ENCODE measurements at places on chromosomes 1 and 21.
A peak's percentile ranks its signal among the peaks of the same experiment; 100 is the strongest.

GRCh38 chr1:28517649-28517999 is 11.8 kb downstream of the RCC1 start:
- peak overlapping the region; percentile 75 for H3K27ac ChIP-seq
- H3K4me1 ChIP-seq = peaks cover 18% of the 10 kb centered on the region
- H3K4me3 ChIP-seq = peak overlapping the region; percentile 51
- H3K27me3 ChIP-seq = no peaks in the 10 kb centered on the region
- H3K36me3 ChIP-seq = peaks cover 5% of the 10 kb centered on the region

GRCh38 chr1:248688527-248689298 is 13.9 kb downstream of the OR14I1 start:
- H3K4me3 ChIP-seq = no peak overlapping the region
- no peaks in the 10 kb centered on the region for H3K27me3 ChIP-seq
- no peaks in the 10 kb centered on the region for H3K4me1 ChIP-seq
- no peaks in the 10 kb centered on the region for H3K36me3 ChIP-seq
- H3K27ac ChIP-seq = no peak overlapping the region

GRCh38 chr1:231990388-231990787 is 363.8 kb downstream of the DISC1 start:
- H3K4me3 ChIP-seq = no peak overlapping the region
- H3K27ac ChIP-seq = no peak overlapping the region
- no peak for DNase-seq
- no peaks in the 10 kb centered on the region for H3K27me3 ChIP-seq
- H3K4me1 ChIP-seq = no peaks in the 10 kb centered on the region

DNA sequence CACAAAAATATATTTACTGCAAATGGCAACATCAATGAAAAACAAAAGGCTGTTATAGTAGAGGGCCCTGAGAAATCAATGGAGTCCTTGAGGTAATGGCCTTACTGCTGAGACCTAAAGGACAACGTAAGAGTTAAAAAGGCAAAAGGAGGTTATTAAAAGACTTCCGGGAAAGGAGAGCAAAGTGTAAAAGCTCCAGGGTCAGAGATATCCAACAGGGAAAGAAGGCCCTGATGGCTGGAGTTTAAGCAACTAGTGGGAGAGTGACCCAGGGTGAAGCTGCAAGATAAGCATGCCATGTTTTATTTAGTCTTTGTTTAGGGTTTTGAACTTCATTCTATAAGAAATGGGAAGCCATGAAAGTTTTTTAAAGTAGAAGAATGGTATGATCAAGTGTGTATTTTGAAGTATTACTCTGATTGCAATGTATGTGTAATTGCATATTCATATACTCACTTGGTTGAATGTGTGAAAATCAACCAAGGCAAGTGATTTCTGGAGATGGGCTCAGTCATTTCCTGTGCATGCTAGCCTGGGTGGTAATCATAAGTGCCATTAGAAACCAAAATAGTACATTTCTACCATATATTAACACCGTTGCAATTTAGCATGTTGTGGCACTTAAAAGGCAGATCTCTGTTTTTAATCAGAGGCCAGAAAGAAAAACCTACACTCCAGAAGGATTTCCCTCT is 5.3 kb upstream of the DPYD start:
- no peak overlapping the region for H3K27ac ChIP-seq
- peaks cover 8% of the 10 kb centered on the region for H3K4me1 ChIP-seq
- no peak for DNase-seq
- no peak overlapping the region for H3K4me3 ChIP-seq
- H3K36me3 ChIP-seq = no peaks in the 10 kb centered on the region

- H3K27me3 ChIP-seq = no peaks in the 10 kb centered on the region
- H3K4me1 ChIP-seq = no peaks in the 10 kb centered on the region
- DNase-seq = no peak
Observed at GRCh38 chr21:39674801-39675200, 62.1 kb downstream of the B3GALT5 start.

- DNase-seq = no peak
- no peak overlapping the region for H3K4me3 ChIP-seq
- peaks cover 6% of the 10 kb centered on the region for H3K4me1 ChIP-seq
- H3K36me3 ChIP-seq = no peaks in the 10 kb centered on the region
- no peak overlapping the region for H3K27ac ChIP-seq
Observed at GRCh38 chr1:212613440-212614335, 5.1 kb downstream of the ATF3 start.

GRCh38 chr1:157348538-157349480 is 203.5 kb downstream of the FCRL5 start:
- H3K27ac ChIP-seq = no peak overlapping the region
- no peak overlapping the region for H3K4me3 ChIP-seq
- H3K27me3 ChIP-seq = peaks cover 3% of the 10 kb centered on the region
- H3K4me1 ChIP-seq = no peaks in the 10 kb centered on the region

Measured in CD8-positive, alpha-beta memory T cell (primary cell).